ENCODE measurements at places on chromosomes 13 and 19.

GRCh38 chr13:21613791-21614190, 9.8 kb upstream of the MICU2 start:
- no peak for DNase-seq

DNA sequence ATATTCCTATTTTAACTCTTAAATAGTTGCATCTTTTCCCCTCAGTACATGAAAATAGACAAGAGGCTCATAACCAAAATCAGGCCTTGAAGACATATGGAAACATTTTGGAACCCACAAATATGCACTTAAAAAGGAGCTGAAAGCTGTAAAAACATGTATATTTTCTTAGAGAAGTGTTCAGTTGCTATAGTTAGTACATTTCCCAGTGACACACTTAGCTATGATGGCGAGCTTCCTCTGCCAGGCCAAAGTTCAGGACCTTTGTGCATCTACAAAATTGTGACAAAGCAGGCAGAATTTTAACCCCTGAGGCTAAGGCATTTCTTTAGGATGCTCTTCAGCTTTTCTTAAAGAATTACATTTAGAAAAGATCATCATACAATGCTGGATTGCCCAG, 54.5 kb downstream of the RCBTB2 start:
- DNase-seq: no peak

GRCh38 chr19:52590728-52591127, 20.6 kb downstream of the ZNF701 start:
- no peak for DNase-seq

DNA sequence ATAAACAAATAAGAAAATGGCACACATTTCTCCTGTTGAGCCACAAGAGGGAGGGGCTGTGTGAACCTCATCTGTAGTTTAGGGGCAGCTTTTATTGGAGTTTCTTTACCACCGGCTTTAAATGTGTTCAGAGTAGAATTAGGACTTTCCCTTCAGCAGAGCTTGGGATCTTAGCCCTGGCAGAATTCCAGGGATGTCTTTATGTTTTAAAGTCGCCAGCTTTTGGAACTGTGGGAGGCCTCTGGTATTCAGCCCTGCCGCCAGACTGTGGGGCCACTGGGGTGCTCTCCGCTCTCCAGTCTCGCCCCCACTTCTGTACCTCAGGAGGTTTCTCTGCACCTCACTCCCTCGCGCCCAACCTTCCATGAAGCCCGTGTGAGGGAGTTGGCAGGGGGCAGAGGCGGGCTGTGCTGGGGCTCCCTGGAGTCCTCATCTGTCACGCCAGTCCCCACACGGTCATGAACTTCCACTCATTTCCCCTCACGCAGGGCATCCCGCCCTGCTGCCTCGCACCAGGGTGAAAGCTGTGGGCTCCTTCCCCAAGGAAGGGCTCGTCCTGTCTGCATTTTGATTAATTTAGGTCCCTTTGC, 31.5 kb downstream of the CCDC8 start:
- no peak for DNase-seq

DNA sequence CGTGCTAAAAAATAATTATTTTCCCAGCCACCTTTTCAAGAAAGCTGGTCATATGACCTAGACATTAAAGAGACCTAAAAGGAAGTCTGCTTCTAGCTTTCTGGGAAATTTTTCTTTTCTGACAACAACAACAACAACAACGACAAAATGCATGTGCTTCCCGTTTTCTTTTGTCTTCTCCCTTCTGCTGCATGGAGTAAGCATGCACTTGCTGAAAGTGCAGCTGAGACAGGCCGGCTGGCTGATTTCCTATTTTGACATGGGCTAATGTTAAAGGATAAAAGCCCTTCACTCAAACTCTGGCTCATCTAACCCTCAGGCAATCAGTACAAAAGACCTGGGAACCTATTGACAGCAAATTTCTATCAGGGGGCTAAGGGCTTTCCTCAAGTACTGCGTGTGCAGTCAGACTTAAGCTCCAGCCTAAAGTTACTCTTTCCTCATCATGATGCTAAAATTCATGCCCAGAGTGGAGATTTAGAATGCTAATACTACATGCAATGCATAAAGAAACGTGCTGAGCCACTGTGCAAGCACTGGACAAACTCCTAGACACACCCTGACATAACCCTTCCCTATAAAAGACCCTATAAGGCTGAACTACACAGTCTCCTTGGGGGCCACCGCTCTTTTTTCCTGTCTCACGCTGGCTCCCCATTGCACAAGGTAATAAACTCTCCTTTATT, 811.1 kb downstream of the UQCRFS1 start:
- no peak for DNase-seq

- no peak for DNase-seq
These were observed 7.6 kb upstream of the BICRA start for GRCh38 chr19:47601180-47601904.

GRCh38 chr13:66312312-66313087, 917.6 kb downstream of the PCDH9 start:
- DNase-seq: no peak

Measured in stimulated activated CD8-positive, alpha-beta memory T cell treated with anti-CD3 and anti-CD28 coated beads, Interleukin-12 subunit alpha, Interleukin-12 subunit beta, amount 100 ng/mL, for 4 hours (primary cell).